Activated CD8-positive, alpha-beta T cell treated with anti-CD3 and anti-CD28 coated beads for 36 hours (primary cell): ENCODE measurements at places on chromosomes 16 and 17. TPM values are rescaled to one million over a fixed set of nuclear protein-coding genes. Genes with fewer than 3 reads are reported as not detected.

Gene LDHD
- not detected for total RNA-seq

Gene CTRL
- 3.9 TPM for total RNA-seq

GRCh38 chr17:61122326-61122913 lies 277.2 kb upstream of the TBX2 start:
- H3K27me3 ChIP-seq, result no peaks in the 10 kb centered on the region
- no peak for DNase-seq
- H3K27ac ChIP-seq, result no peak overlapping the region
- H3K36me3 ChIP-seq, result no peaks in the 10 kb centered on the region
- no peak overlapping the region for H3K4me3 ChIP-seq

Gene ATXN7L3
- total RNA-seq, result 62.3 TPM

- H3K4me1 ChIP-seq, result no peaks in the 10 kb centered on the region
- H3K27ac ChIP-seq, result no peak overlapping the region
- H3K36me3 ChIP-seq, result no peaks in the 10 kb centered on the region
- H3K27me3 ChIP-seq, result peaks cover 4% of the 10 kb centered on the region
- DNase-seq, result no peak
- no peak overlapping the region for H3K4me3 ChIP-seq
Observed at GRCh38 chr17:34822007-34822739, 139.1 kb downstream of the CCT6B start.

Gene RASL10B
- 1.9 TPM for total RNA-seq

DNA sequence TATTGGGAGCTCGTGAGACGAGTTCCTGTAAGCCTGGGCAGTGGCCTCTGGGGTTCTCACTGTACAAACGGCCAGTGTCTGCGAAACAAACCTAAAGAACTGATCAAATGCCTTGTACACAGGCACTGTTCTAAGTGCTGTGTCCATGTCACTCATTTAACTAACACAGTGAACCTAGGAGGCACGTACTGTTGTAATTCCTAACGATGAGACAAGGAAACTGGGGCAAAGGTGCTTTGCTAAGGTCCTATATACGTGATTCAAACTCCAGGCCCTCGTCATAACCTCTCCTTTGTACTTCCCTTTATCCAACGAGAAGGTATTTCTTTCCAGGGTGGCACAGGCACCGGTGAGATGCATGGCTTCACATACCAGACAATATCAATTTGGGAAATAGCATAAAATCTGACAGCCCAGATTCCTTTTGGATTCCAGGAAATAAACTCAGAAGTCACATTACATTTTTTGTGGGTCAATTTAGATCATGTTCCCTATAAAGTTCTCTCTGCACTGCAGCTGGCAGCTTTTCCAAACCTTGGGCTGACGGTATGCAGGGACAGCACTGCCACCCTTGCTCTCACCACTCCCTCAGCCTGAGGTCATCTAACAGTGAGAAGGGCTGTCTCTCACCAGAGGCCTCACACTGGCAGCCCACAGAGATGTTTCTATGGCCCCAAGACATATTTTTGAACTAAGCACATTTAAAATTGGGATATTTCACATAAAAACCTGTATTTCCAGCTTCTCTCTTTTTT lies 18.3 kb downstream of the GLYR1 start:
- DNase-seq, result no peak
- H3K27ac ChIP-seq, result no peak overlapping the region
- peaks cover 8% of the 10 kb centered on the region for H3K4me1 ChIP-seq
- peaks cover 40% of the 10 kb centered on the region for H3K36me3 ChIP-seq

GRCh38 chr17:59712862-59713261 lies 5.4 kb downstream of the VMP1 start:
- H3K27ac ChIP-seq, result no peak overlapping the region
- H3K27me3 ChIP-seq, result no peaks in the 10 kb centered on the region
- peaks cover 6% of the 10 kb centered on the region for H3K36me3 ChIP-seq

Gene PRSS27
- total RNA-seq, result 1.4 TPM

DNA sequence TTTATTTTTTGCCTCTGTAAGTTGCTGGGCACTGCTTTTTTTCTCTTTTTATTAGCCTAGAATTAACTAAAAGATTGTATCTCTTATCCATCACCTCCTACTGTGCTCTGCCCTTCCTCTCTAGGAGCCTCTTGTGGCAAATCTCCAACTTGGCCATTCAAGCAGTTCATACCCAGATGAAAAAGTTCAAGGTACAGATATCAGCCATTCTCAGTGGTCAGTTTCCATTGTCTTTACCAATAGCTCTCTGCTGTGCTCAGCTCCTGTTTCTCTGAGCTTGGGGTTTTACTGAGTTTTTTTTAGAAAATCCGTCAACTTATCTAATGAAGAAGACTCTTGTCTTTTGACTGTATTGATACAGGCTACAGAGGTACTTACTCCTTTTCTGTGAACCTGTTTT lies 15.6 kb downstream of the MOSMO start:
- H3K4me1 ChIP-seq, result peaks cover 31% of the 10 kb centered on the region
- no peak for DNase-seq
- no peaks in the 10 kb centered on the region for H3K36me3 ChIP-seq
- H3K27me3 ChIP-seq, result no peaks in the 10 kb centered on the region
- no peak overlapping the region for H3K27ac ChIP-seq

DNA sequence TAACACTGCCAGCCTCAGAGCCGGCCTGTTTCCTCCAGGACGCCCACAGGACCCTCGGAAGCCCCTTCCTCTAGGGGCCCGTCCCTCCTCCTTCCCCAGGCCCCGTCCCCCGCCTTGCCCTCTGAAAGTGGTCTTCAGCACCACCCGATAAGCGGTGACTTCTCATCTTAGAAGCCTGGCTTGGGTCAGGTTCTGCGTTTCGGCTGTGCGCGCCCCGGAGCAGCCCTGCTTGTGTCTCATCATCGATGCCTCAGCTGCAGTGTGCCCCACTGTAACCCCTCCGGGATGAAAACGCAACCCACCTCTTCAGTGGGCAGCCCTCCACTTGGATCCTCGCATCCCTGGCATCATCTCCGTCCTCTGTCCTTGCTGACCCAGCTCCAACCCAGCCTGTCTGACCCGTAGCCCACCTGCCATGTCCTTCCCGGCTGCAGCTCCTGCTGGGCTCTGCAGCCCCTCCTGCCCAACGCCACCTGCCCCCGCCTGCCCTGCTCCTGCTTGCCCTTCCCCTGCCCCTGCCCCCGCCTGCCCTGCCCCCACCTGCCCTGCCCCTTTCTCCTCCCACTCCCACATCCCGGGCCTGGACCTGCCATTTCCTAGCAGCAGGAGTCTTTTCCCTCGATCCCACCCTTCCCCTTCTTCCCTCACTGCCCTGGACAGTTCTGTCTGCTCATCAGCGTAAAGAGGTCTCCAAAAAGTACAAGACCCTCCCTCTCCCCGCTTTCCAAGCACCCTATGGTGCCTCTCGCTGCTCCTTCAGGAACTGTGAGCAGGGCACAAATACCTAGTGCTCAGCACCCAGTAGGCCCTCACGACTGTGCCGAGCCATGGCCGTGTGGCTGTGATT lies 112.5 kb upstream of the CHMP6 start:
- H3K27ac ChIP-seq, result peak overlapping the region; percentile 78
- no peak for DNase-seq
- peaks cover 50% of the 10 kb centered on the region for H3K36me3 ChIP-seq
- H3K27me3 ChIP-seq, result no peaks in the 10 kb centered on the region

DNA sequence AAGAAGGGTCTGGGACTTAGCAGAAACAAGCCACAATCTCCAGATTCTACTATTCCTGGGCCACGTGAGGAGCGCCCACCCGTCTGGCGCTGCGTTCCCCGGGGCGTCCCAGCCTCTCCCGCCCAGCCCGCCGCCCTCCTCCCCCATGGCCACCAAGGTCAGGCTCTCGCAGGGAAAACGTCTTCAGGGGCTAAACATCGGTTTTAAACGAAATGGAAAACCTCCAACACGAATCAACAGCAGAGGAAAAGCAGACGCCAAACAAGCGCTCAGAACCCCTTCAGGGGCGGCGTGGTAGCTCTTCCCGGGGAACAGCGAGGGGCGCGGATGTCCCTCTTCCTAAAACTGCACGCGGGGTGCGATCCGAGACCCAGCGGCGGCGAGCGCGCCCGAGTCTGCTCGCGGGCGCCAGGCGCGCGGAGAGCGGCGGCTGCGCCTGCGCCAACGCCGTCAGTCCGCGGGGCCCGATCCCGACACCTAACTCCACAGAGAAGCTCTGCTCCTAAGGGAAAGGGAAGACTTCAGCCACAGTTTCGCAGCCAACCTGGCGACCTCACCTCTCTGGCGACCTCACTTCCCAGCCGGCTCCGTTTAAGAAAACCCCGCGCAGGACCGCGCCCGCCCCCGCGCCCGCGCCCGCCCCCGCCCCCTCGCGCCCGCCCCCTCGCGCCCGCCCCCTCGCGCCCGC lies 505 bp upstream of the COG1 start:
- peaks cover 18% of the 10 kb centered on the region for H3K36me3 ChIP-seq
- H3K27me3 ChIP-seq, result no peaks in the 10 kb centered on the region
- peaks cover 22% of the 10 kb centered on the region for H3K4me1 ChIP-seq
- peak; percentile 77 for DNase-seq

Gene SPATA20
- total RNA-seq, result 36.2 TPM

DNA sequence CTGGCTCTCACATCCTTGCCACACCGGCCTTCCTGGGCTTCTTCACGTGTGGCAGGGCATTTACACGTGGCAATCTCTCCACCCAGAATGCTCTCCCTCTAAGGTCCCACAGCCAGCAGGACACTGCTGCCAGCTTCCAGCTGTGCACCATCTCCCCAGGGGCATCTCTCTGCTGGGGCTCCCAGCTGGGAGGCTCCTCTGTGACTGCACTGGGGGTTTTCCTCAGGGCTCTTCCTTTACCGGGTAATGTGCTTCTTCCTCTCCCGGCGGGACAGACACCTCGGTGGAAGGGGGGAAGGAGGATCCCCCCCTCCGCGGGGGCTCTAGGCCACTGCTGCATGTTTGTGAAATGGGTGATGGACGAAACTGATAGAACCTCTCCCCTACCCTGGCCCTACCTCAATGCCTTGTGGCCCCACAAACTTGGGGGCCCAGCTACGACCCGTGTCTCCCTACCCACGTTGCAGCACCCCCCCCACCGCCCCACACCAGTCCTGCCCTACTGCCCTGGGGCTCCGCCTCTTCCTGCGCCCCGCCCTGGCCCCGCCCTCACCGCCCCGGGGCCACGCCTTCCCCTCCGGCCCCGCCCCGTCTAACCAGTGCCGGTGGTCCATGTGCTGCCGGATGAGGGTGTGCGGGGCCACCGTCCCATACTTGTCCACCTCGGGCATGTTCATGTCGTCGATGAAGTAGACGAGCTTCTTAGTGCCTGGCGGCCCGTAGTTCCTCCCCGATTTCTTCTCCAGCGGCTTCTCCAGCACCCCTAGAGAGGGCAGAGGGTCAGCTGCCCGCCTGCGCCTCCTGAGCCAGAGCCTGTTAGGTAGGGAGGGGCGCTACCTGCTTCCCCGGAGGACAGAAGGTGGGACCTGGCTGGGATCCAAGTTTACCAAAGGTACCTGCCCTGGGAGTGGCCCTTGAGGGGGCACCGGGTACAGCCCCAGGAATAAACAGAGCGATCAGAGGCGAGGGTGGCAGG lies 92.6 kb downstream of the DNAH17 start:
- DNase-seq, result peak; percentile 71
- H3K27me3 ChIP-seq, result peaks cover 4% of the 10 kb centered on the region
- no peaks in the 10 kb centered on the region for H3K36me3 ChIP-seq

Gene TPSG1
- total RNA-seq, result not detected

DNA sequence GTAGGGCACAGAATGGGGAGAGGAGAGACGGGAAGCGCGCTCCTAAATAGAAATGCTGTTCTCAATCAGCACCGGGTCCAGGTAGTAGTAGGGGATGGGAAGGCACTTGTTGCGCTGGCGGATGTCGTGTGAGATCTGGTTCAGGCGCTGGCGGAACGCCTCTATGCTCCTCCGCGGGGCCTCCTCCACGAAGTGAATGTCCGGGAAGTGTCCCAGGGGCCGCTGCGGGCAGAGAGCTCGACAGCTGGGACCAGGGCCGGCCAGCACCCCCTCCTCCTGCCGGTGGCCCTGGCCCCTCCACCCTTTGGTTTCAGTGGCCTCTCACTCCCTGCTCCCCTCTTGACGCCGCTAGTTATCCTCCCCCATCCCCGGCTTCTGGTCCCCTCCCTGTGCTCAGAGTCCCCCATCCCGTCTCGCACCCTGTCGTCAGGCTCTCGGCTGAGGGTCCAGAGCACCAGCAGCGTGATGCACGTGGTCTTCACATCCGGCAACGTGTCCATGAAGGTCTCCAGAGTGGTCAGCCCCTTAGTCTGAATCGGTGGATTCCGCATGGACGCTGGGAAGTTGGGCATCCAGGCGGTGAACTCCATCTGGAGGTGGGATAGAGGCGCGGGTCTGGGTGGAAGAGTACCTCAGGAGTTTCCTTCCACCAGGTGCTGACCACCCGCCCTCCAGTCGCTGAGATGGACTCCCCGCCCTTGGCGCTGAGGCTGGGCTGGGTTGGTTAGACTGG lies 14.6 kb downstream of the ALOX12B start:
- H3K27ac ChIP-seq, result peak overlapping the region; percentile 8
- H3K4me1 ChIP-seq, result peaks cover 19% of the 10 kb centered on the region
- no peaks in the 10 kb centered on the region for H3K36me3 ChIP-seq
- H3K4me3 ChIP-seq, result peak overlapping the region; percentile 69
- DNase-seq, result peak; percentile 47

- H3K36me3 ChIP-seq, result no peaks in the 10 kb centered on the region
- H3K27ac ChIP-seq, result no peak overlapping the region
- no peak overlapping the region for H3K4me3 ChIP-seq
- DNase-seq, result no peak
- H3K27me3 ChIP-seq, result no peaks in the 10 kb centered on the region
Observed at GRCh38 chr16:10787304-10787703, 31.3 kb downstream of the TVP23A start.

DNA sequence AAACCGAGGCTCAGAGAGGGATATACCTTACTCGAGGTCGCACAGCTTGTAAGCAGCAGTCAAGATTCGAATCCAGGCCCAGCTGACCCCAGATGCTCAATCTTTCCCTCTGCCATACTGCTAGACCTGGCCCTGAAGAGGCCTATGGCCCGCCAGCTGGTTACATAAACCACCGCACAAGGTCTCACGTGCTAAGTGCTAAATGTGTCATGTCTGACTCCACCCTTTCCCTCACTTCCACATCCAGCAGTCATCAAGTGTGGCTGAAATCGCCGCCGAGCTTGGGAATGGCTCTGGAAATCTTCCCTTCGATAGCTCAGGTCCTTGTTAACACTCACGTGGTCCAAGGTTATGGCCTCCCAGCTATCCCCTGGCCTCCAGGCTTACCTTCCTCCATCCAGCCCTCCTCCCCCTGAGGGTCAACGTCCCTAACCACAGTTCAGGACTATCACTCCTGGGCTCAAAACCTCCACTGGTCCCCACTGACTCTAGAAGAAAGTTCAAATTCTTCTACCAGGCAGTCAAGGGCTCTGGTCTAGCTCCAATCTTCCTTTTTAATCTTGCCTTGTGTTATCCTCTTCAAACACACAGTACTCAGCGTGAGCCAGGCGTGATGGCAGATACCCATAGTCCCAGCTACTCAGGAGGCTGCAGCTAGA lies 3.5 kb downstream of the ZBTB4 start:
- peaks cover 20% of the 10 kb centered on the region for H3K36me3 ChIP-seq
- no peaks in the 10 kb centered on the region for H3K27me3 ChIP-seq
- H3K4me1 ChIP-seq, result peaks cover 52% of the 10 kb centered on the region
- peak overlapping the region; percentile 93 for H3K27ac ChIP-seq
- peak; percentile 39 for DNase-seq

DNA sequence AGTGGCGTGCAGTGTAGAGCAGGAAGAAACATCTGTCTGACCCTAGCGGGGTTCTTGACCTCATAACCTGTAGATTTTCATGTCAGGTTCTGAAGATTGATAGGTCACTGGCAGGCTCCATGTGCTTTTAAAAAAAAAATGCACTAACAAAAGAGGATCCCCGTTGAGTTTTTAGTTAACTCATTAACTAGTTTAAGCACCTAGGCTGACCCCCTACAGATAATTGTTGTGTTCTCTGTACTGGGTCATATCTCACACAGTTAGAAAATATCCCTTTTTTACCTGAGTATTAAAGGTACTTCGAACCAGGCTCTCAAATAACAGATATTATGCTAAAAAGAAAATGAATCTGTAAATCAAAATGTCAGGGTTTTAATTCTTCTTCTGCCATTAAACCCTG lies 676.6 kb downstream of the CDH11 start:
- no peak overlapping the region for H3K27ac ChIP-seq
- no peaks in the 10 kb centered on the region for H3K4me1 ChIP-seq
- no peaks in the 10 kb centered on the region for H3K27me3 ChIP-seq
- no peaks in the 10 kb centered on the region for H3K36me3 ChIP-seq
- no peak for DNase-seq
- no peak overlapping the region for H3K4me3 ChIP-seq
